ENCODE measurements at places on chromosomes 6 and 20.

GRCh38 chr6:90765895-90766294 lies 179.0 kb upstream of the MAP3K7 start:
- DNase-seq: no peak

DNA sequence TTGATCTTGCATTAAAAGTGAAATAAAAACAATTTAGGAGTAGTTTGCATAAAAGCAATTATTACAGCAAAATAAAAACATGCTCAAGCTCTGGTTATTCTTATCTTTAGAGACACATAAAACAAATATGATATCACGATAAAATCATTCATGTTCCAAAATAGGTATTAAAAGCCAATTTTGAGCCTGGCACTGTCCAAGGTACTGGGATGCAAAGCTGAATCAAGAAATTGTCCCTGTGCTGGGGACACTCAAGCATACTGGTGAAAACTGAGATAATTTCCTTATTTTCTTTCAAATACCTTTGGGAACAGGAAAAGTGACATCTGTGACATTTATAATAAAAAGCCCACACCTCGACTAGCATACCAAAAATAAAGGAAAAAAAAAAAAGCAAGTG lies 931 bp upstream of the MTCL3 start:
- DNase-seq: peak; percentile 48

- no peak for DNase-seq
These were observed 14.6 kb downstream of the MYBL2 start for GRCh38 chr20:43681468-43681942.

- no peak for DNase-seq
These were observed 897 bp upstream of the STMN3 start for GRCh38 chr20:63653974-63654668.

DNA sequence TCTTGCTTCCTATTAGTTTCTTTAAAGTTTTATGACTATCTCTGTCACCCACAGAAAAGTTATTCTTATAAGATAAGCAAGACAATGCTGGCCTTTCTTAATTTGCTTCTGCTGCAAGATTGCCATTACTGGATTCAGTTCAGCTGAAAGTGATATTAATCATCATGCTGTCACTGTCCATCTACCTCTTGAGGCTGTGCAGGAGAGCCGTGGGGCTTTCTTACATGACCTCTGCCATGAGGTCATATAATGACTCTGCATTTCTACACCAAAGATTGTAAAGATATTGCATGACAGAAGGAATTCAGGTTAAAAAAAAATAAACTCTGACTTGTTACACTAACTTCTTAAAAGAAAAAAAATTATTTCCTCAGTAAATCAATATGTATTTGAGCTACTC lies 106.9 kb downstream of the TRDN start:
- peak; percentile 11 for DNase-seq

- DNase-seq: peak; percentile 36
These were observed 122.6 kb upstream of the IFNGR1 start for GRCh38 chr6:137341681-137342195.

- DNase-seq: no peak
These were observed 136.1 kb downstream of the EYA4 start for GRCh38 chr6:133377219-133377618.

GRCh38 chr20:34578025-34578424 lies 19.5 kb downstream of the MAP1LC3A start:
- no peak for DNase-seq

- DNase-seq: no peak
These were observed 172.8 kb upstream of the PROKR2 start for GRCh38 chr20:5489601-5490000.

DNA sequence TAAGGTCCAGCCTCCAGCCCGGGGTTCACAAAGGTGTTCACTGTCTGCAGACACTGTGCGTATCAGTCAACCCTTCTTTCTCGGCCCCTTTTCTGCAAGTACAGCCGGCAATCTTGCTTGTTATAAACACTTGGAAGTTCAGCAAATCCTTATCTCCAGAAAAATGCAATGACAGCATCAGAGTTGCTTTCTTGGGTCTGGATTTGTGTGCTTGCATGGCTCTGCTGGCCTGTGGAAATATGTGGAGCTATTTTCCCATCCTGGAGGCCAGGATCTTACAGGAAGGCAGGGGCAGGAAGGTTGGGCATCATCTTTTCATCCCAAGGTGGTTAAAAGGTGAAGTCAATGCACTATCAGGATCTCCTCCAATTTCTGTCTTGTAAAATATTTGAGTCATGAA lies 100.3 kb downstream of the SMOC2 start:
- DNase-seq: no peak

DNA sequence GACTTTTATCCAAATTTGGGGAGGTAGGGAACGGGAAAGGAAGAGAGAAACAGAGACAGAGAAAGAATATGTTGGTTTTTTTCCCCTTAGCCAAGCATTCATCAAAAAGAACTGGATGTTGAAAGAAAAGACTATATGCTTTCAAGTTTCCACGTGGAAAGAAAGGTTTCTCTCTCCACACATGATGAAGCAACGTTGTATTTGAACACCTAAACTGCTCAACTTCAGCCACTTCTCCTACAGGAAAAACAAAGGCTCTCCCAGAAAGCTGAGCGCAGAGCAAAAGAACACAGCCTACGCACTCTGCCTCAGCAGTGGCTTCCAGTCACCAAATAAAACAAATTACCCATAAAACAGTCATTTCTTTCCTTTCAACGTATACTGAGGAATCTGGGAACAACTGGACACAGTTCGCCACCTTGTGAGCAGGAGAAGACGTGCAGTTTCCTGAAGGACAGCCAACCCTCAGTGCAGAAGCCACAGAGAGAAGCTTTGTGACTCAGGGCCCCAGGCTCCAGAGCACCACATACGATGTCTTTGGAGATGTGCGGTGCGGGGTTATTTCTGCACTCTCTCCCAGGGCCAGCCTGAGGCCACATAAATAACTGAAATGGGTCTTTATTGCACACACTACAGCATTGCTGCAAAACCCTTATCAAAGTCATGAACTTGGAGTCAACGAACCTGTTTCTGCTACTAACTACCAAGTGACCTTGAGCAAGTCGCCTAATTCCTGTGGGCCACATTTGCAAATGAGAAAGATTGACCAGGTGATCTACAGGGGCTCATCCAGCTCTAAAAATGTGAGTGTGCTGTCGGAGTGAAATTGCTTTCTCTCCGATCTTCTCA lies 10.1 kb downstream of the IL17F start:
- peak; percentile 58 for DNase-seq
